ENCODE measurements at places on chromosomes 12 and 14.

DNA sequence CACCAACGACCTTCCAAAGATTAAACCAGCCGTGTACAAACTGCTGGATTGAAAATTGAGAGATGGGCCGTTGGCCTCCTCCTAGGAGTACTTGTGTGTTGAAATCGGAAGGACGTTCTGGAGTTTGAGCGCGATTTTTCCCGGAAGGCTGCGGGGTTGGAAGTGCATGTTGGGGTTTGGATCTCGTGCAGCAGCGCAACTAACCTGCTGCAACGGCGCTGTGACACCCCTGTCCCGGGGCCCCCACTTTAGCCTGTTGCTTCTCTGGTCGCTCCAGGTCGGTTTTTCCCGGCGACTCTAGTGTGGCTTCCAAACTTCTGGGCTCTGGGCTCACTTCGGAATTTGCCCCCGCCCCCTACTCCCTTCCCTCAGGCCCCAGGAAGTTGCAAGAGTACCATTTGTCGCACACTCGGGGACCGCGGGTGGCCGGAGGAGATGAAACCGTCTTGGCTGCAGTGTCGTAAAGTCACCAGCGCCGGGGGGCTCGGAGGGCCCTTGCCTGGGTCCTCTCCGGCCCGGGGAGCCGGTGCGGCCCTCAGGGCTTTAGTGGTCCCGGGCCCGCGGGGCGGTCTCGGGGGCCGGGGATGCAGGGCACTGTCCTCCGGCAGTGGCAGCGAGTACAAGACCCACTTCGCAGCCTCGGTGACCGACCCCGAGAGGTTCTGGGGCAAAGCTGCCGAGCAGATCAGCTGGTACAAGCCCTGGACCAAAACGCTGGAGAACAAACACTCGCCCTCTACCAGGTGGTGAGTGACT lies at the start of gene ACSS3:
Gene ACSS3, plus strand, starts transcription at position 394 of the 756 bp plus-strand sequence. Its CDS starts 42 bp downstream, at position 436.
- DNase-seq, result no peak

DNA sequence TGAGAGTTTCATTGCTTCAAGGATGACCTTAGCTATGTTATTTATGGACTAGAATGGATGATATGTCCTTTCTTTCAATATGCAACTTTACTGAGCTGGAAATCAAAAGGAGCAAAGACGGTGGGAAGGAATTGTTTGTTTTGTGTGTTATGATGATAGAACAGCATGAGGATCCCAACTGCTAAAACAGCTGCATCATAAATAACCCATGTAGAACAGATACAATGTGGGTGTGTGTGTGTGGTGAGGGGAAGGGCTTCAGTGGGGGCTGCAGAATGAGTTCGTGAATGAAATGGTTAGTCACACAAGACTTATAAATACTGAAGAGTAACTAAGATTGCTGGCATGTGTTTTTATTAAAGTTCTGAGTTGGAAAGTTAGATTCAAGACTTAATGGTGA lies 80.1 kb downstream of the DACT1 start:
- no peak for DNase-seq

- no peak for DNase-seq
These were observed 153.7 kb downstream of the TSPAN9 start for GRCh38 chr12:3230758-3231375.

DNA sequence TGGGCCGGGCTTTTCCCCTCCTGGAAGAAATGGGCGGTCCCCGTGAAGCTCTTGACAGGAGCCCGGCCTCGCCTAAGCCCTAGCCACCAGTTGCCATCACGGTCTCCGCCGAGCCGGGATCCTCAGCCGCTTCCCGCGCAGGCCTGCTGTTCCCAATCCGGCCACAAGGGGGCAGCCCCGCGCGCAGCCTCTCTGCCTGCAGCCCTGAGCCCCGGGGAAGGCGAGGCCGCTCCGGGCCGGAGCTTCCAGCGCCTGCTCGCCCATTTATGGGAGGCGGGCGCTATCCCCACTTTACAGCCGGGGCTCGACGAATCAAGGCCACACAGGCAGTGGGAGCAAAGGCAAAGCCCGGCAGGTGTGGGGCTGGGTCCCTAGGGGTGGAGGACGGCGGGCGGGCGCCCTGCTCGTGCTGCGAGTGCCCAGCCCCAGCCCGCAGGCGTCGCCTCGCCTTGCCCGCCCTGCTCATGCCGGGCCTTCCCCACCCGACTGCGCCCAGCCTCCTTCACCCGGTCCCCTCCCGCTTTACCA lies 61.5 kb downstream of the LGMN start:
- peak; percentile 52 for DNase-seq

GRCh38 chr12:109421355-109422087 lies 55.6 kb downstream of the KCTD10 start:
- DNase-seq, result no peak

DNA sequence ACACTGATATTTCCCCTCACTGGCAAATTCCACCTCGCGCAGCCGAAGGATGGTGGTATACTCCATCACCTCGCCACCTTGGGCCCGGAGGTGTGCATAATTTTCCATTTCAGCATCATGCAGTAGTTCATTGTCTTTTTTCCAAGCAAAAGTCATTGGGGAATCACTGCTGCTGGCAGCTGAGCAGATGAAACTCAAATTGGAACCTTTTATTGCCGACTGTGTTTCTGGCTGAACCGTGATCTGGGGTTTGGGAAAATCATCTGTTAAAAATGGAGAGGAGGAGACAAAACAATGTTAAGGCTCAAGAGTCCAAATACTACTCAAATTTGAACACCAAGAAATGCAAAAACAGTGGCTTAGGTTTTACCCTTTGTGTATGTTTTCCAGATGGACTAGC lies 39.7 kb downstream of the LRIG3 start:
- DNase-seq, result no peak

GRCh38 chr12:126726481-126727217 lies 1540.3 kb upstream of the TMEM132C start:
- DNase-seq, result no peak

- DNase-seq, result no peak
These were observed 56.3 kb upstream of the KCNA5 start for GRCh38 chr12:4987076-4988046.

GRCh38 chr12:89243771-89244170 lies 108.5 kb downstream of the DUSP6 start:
- DNase-seq, result no peak

DNA sequence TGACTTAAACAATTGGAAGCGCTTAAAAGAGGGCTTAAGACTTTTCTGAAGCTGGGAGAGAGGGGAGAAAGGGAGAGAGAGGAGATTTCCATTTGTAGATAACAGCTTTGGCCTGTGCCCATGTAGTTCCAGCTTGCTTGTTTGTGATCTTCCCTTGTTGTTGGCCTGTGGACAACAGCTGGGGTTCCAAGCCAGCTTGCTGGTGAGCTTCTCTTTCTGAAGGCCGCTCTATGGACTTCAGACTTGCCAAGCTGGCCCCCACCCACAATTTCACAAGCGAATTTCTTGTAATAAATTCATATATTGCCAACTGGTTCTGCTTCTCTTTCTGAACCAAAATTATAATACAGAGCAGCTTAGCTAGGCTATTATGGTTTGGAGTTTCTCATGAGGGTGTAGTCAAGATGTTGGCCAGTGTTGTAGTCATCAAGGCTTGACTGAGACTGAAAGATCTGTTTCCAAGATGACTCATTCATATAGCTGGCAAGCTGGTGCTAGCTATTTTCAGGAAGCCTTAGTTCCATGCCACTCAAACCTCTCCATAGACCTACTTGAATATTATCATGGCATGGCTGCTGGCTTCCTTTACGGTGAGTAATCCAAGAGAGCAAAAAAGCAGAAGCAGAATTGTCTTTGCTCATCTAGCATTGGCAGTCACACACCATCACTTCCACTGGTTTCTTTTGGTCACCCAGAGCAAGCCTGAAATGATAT lies 89.4 kb downstream of the ATP23 start:
- DNase-seq, result no peak

DNA sequence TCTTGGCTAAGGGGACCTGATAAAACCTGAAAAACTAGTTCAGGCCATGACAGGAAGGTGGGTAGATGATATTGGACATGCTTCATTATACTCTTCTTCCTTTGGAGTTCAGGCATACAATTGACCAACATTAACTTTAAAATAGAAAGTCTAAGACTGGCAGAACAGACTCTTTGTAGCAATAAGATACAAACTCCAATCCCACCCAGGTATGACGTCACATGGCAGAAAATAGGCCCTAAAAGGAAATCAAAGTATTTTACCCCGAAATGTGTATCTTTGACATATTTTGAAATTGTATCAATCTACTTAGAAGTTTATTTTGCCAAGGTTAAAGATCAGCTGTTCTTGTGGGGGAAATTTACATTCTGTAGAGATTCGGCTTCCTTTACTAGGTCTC lies 198.1 kb upstream of the LRIG3 start:
- no peak for DNase-seq

GRCh38 chr12:131012279-131013069 lies 58.8 kb downstream of the ADGRD1 start:
- no peak for DNase-seq

DNA sequence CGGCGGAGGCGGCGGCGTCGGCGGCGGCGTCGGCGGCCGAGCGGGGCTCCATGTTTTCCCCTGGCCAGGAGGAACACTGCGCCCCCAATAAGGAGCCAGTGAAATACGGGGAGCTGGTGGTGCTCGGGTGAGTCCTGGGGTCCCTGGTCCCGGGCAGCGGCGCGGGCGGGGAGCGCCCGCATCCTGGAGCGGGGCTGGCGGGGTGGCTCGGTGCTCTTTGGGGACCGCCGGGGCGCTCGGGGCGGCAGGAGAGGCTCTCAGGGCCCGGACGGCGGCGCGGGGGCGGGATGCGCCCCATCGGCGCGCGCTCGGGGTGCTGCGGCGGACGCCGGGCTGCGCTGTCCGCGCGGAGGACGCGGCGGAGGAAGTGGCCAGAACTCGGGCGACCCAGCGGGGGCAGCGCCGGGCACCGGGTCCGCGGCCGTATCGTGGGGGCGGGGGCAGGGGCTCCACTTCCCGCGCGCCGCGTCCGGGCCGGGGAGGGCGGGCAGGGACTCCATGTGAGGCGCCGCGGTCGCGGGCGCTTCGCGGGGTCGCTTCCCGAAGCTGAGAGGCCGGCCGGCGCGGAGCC lies 485 bp downstream of the PELI2 start:
- no peak for DNase-seq

DNA sequence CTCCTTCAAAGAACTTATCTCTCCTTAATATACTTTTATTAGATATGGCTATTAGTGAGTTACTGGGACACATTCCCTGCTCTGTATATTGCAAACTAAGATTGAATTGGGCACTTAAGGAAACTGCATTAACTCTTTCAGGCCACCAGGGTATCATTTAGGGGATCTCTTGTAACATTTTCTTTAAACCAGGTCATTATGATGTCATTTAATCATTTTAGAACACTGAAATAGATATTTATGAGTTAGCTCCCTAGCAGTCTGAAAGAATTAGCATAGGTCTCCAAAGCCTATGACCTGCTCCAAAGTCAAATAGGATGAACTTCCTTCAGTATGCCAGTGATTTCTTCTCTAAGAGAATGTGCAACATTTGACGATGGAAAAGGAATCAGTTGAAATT lies 506.9 kb downstream of the FOXG1 start:
- no peak for DNase-seq

- no peak for DNase-seq
These were observed 42.1 kb downstream of the STXBP6 start for GRCh38 chr14:25007832-25008231.

- no peak for DNase-seq
These were observed 23.5 kb downstream of the FGF23 start for GRCh38 chr12:4356041-4356327.

- DNase-seq, result no peak
These were observed 275.7 kb upstream of the PRICKLE1 start for GRCh38 chr12:42865282-42865681.

DNA sequence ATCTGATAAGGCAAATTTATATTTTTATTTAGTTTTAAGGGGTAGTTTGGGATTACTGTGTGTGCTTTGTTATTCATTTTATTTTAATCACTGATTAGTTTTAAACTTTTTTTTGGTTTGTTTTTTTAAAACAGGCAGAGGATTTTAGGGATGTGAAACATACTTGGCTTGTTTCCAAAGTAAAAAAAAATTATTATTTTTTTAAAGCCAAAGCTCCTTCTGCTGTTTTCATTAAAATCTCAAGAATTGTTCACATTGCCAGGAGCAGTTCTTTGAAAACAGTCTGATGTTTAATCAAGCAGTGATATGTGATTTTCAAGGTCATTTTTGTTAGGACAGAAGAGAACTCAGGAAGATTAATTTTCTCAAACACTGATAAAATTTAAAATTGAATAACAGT lies 11.2 kb downstream of the TTC8 start:
- no peak for DNase-seq

GRCh38 chr14:35558680-35559079 lies 24.7 kb downstream of the INSM2 start:
- DNase-seq, result no peak

- no peak for DNase-seq
These were observed 416.7 kb downstream of the PDZRN4 start for GRCh38 chr12:41604830-41605229.

DNA sequence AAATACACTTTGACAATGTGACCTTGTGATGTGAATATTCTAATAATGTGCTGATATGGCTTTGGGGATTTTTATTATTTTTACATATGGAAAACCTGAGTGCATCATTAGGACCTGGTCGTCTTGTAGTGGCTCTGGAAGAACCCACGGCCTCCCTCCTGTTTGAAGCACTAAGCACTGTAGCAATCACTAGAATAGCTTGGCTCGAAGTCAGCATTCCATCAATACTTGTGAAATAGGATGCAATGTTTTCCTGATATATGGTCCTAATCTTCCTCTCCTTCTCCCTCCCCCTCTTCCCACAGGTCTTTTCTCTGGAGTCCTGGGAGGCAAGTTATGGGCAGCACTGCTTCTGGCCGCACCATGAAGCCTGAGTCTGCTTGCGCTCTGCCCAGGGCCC lies 71.9 kb downstream of the NRXN3 start:
- no peak for DNase-seq

DNA sequence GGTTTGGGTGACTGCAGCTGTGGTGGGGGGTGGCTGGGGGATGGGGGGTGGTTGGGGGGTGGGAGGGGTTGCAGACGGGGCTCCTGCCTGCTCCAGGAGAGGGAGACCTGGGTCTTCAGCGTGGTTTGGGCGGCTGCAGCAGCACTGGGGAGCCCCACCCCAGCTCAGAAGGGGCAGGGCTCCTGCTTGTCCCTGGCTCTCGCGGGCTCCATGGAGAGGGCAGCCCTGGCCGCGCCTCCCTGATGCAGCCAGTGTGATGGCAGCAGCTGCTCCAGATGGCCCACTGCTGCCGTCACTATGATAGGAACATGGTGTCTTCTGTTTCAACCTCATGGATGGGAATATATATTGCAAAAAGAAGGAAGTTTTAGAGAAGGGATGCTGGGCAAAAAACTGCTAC lies 22.9 kb downstream of the TRHDE start:
- DNase-seq, result no peak

GRCh38 chr12:123829561-123829960 lies 67.5 kb downstream of the DNAH10 start:
- no peak for DNase-seq

GRCh38 chr12:84336231-84336630 lies 576.4 kb downstream of the SLC6A15 start:
- DNase-seq, result no peak

- DNase-seq, result no peak
These were observed 12.6 kb upstream of the PTPRR start for GRCh38 chr12:70933133-70933532.

GRCh38 chr14:21526672-21527317 lies 649 bp upstream of the SALL2 start:
- no peak for DNase-seq
